ENCODE measurements at places on chromosomes 3 and 15. TPM values are rescaled to one million over a fixed set of nuclear protein-coding genes. Genes with fewer than 3 reads are reported as not detected.

- H3K36me3 ChIP-seq = no peaks in the 10 kb centered on the region
- no peak overlapping the region for H3K4me3 ChIP-seq
- no peaks in the 10 kb centered on the region for H3K4me1 ChIP-seq
- H3K27ac ChIP-seq = no peak overlapping the region
Measured at GRCh38 chr3:18019161-18019495, 276.7 kb upstream of the TBC1D5 start.

GRCh38 chr3:53382106-53382505, 34.8 kb upstream of the DCP1A start:
- no peaks in the 10 kb centered on the region for H3K36me3 ChIP-seq
- H3K27me3 ChIP-seq = peaks cover 48% of the 10 kb centered on the region
- DNase-seq = no peak
- H3K27ac ChIP-seq = no peak overlapping the region
- H3K4me1 ChIP-seq = no peaks in the 10 kb centered on the region

Gene ITIH1
- total RNA-seq = not detected

Gene SAXO2
- 3.9 TPM for total RNA-seq

Gene PEX11A
- total RNA-seq = 3.4 TPM

Gene PCOLCE2
- total RNA-seq = 3.2 TPM

GRCh38 chr3:111605018-111605417, 9.9 kb upstream of the ZBED2 start:
- H3K4me3 ChIP-seq = no peak overlapping the region
- DNase-seq = no peak
- H3K36me3 ChIP-seq = no peaks in the 10 kb centered on the region
- H3K27ac ChIP-seq = no peak overlapping the region

DNA sequence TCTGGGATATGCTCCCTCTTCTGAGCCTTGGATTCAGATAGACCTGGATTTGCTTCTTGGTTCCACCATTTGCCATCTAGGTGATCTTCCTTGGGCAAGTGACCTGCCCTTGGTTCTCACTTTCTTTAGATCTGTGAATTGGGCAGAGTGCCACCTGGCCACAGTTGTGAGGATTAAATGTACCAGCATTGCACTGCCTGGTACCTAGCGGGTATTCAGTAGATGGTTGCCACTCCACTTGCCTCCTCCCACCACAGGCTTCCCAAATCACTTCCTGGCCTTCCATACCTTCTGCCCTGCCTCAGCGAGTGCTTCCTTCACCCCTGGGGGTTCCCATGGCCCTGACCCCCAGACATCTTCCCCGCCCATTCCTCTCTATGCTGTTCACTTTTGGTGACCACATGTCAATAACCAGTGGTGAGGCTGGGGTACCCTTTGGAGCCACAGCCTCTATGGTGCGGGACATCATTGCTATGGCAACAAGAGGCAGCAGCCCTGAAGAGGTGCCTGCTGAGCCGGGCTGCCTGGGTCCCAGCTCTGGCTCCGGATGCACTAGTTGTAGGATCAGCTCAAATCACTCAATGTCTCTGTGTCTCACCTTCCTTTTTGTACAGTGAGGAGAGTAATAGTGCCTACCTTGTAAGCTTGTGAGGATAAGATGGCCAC, 40.5 kb downstream of the CMTM7 start:
- H3K4me3 ChIP-seq = no peak overlapping the region
- H3K4me1 ChIP-seq = peaks cover 9% of the 10 kb centered on the region
- no peak overlapping the region for H3K27ac ChIP-seq
- H3K27me3 ChIP-seq = no peaks in the 10 kb centered on the region

DNA sequence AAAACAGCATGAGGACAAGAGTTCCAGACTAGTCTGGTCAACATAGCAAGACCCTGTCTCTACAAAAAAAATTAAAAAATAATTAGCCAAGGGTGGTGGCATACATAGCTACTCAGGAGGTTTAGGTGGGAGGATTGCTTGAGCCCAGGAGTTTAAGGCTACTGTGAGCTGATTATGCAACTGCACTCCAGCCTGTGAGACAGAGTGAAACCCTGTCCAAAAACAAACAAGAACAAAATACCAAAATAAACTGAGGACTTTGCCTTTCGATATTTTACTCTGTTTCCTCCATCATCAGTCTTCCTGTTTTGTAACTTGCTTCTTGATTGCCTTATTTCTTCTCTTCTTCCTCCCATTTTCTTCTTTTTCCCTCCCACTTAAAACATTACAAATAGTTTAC, 504.4 kb downstream of the ROBO1 start:
- no peaks in the 10 kb centered on the region for H3K36me3 ChIP-seq
- H3K27ac ChIP-seq = no peak overlapping the region
- no peaks in the 10 kb centered on the region for H3K4me1 ChIP-seq
- H3K27me3 ChIP-seq = peaks cover 62% of the 10 kb centered on the region
- H3K4me3 ChIP-seq = no peak overlapping the region
- no peak for DNase-seq
